ENCODE measurements at places on chromosomes 1 and 21.

DNA sequence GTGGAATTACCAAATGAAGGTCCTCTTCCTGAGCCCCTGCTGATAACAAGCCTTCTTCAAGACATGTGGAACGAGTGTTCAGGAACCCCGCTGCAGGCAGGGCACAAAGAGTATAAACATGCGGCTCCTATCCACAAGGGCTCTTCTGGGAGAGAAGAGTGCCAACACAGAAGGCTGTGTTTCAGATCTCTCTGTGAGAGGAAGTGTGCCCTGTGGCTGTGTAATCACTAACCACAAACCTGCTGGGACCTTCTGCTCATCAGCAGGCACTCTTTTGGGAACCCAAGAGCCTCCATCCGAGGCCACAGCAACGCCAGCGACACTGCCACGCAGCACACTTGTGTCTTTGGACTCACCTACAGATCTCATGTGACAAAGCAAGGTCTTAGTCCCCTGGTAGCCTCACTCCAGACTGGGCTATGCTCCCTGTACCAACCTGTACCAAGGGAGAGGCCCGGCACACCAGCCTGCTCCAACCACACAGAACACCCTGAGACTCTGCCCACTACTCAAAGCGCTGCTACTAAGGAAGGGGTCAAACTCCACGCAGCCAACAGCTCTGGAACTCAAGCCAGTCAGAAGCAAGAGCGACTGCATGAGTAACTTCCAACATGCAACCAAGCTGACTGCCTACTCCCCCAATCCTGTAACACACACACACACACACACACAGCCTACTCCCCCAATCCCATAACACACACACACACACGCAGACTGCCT, 7.8 kb downstream of the PTTG1IP start:
- no peak for DNase-seq

GRCh38 chr1:46041551-46041950, 90.9 kb downstream of the PIK3R3 start:
- no peak for DNase-seq

- no peak for DNase-seq
These were observed 48.9 kb upstream of the LEPR start for GRCh38 chr1:65371544-65371943.

GRCh38 chr1:108585313-108585712, 25.4 kb downstream of the EEIG2 start:
- DNase-seq: no peak

GRCh38 chr1:170727963-170728362, 64.0 kb downstream of the PRRX1 start:
- DNase-seq: no peak

DNA sequence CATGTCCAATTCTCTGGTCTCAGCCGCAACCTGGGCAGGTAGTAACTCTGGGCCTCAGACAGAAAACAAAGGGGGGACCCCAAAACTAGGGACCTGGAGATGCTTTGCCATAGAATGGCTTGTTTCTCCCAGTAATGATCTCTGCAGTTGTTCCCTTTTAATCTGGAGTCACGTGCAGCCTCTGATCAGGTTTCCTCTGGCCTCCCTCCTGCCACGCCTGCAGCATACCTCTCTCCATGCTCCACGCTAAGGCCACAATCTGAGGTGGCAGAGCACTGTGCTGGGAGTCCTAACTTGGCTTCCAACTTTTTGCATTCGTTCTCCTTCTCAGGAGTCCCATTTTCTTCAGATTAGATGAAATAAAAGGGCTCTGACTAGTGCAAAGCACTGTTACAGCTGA, 1.9 kb downstream of the PABPC4 start:
- no peak for DNase-seq

- DNase-seq: no peak
These were observed 26.5 kb downstream of the CD247 start for GRCh38 chr1:167491586-167492461.

GRCh38 chr1:43786960-43787359, 79.6 kb downstream of the ST3GAL3 start:
- DNase-seq: no peak

GRCh38 chr1:54542962-54543539, 5.0 kb upstream of the ACOT11 start:
- DNase-seq: no peak

GRCh38 chr1:206713910-206714312, 29.2 kb downstream of the MAPKAPK2 start:
- no peak for DNase-seq

DNA sequence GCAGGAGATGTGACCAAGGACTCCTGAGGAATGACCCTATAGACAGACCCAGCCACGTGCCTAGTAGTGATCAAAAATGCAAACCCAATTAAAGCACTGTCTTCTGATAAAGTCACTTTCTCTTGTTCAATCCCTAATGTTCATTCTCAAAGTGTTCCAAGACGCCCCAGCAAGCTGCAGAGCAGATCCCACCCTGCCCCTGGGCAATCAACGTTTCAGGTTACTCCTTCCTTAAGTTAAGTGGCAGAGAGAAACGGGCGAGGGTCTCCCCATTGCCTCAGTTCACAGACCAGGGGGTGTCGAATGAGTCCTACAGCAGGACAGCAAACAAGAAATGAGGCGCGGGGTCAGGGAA, 699 bp upstream of the RGS2 start:
- no peak for DNase-seq

DNA sequence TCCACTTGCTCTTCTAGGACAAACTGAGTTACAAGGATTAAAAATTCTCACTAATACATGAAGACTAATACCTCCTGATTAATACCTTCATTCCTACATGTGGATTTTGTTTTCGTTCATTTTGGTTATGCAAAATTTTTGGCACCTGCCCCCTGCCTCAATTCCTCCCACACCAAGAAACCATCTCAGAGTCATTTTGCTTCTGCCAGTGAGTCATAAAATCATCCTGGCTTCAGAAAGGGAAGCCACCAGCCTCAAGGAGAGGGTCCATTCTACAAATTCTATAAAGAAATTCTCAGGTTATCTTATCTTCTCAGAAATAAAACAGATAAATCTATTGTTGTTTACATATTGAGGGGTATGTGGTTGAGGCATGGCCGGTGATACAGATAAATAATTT, 103.2 kb upstream of the COA6 start:
- no peak for DNase-seq

- DNase-seq: no peak
These were observed 995.4 kb upstream of the B3GALT2 start for GRCh38 chr1:194181845-194182244.

GRCh38 chr1:4165686-4166300, 265.7 kb upstream of the C1orf174 start:
- no peak for DNase-seq

DNA sequence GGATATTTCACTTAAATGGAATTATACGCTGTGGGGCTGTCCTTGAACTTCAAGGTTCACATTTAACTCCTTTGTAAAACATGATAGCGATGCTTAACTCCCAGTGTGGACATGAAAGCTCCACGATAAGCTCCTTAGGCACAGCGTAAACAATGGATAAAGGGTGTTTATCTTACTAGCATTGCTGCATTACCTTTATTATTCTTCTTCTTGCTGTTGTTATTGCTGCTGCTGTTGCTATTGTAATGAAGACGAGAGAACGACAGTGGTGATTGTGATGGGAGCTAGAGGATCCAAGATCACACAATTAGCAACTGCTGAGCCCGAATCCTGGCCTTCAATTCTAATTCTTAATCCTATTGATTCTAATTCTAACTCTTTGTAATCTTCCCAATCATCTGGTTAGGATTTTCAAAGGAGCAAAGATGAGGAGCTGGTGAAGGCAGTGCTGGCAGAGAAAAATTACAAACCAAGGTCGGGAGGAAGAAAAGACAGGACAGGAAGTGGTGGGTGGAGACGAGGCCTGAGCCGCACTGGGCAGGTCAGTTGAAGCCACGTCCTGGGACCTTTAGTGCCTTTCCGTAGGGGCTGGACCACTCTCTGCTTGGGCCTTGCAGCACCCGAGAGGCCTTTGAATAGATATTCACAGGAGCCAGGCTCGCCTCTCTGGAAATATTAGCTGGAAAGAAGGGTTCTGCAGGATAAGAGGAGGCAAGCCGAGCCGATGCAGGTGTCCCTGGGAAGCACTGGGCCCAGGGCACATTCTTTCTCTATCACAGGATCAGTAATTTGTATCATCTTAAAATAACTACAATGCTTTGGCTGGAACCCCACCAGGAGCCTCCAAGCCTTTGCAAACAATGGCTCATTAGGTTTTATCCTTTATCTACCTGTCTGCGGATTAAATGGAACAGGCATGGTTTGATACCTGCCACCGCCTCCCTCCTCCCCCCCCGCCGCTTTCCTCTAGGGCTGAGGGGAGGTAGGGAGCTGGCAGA, 571.6 kb downstream of the AJAP1 start:
- DNase-seq: no peak
